ENCODE measurements at places on chromosomes 5 and 9.

GRCh38 chr9:133823189-133824105 lies 85.3 kb upstream of the SARDH start:
- DNase-seq, result peak; percentile 77

GRCh38 chr5:97162045-97162444 lies 19.6 kb upstream of the LIX1 start:
- DNase-seq, result no peak

DNA sequence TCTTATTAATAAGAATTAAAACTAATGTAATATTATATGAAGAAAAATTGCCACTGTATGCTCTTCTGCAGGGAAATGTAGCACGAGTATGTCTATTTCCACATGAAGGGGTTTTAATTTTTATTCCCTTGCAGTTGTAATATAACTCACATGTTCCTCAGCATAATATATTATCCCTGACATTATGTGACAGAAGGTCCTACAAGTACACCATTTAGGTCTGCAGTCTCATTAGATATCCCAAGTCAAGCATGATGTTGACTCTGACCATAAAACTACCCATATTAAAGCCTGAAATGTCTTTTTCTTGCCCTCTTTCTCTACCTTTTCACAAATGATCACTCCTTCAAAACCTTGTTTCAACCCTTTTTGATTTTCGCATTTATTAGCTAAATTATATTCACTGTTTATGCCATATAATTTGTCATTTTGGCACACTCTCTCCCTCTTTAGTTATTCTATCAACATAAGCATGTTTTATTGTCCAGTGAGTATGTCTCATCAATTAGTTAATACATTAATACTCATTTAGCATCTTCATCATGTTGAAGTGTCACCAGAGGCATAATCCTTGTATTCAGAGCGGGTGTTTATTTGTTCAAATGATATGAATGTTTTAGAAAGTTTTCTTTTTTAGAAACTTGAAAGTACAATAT lies 532.8 kb downstream of the MAT2B start:
- no peak for DNase-seq

GRCh38 chr9:9099646-9100045 lies 1300.1 kb upstream of the DMAC1 start:
- no peak for DNase-seq

GRCh38 chr5:12277504-12278192 lies 373.4 kb upstream of the CTNND2 start:
- no peak for DNase-seq

DNA sequence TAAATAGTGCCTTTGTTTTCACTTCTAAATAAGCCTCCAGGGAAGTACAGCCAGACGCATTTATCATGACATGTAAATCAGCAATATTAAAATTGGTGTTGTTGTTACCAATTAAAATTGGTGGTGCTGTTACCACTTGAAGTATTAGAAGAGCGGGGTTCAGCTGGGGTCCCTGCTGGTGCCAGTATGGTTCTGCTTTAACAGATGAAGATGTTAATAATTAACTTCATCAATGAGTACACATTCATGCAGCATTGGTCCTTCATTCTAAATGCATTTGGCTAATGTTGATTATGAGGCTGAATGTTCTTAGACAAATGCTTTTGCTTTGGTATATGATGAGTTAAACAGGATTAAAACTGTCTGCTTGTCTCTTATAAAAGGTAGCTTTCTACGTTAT lies 67.6 kb upstream of the TMC1 start:
- no peak for DNase-seq

GRCh38 chr9:79080536-79080935 lies 491.2 kb upstream of the TLE4 start:
- DNase-seq, result no peak

- no peak for DNase-seq
These were observed 205.6 kb downstream of the TAF11L14 start for GRCh38 chr5:17839848-17840247.

GRCh38 chr5:143560378-143560777 lies 156.9 kb upstream of the NR3C1 start:
- no peak for DNase-seq

- no peak for DNase-seq
These were observed 239.4 kb downstream of the LURAP1L start for GRCh38 chr9:13013991-13014883.

GRCh38 chr5:115673596-115673995 lies 47.8 kb upstream of the TMED7 start:
- no peak for DNase-seq

GRCh38 chr5:96919754-96920197 lies 16.1 kb upstream of the LNPEP start:
- no peak for DNase-seq

- DNase-seq, result no peak
These were observed 70.6 kb downstream of the ALDH1A1 start for GRCh38 chr9:72882117-72882775.

GRCh38 chr9:70679845-70680244 lies 265.4 kb upstream of the KLF9 start:
- no peak for DNase-seq

GRCh38 chr9:134046894-134047681 lies 20.7 kb downstream of the BRD3 start:
- no peak for DNase-seq

DNA sequence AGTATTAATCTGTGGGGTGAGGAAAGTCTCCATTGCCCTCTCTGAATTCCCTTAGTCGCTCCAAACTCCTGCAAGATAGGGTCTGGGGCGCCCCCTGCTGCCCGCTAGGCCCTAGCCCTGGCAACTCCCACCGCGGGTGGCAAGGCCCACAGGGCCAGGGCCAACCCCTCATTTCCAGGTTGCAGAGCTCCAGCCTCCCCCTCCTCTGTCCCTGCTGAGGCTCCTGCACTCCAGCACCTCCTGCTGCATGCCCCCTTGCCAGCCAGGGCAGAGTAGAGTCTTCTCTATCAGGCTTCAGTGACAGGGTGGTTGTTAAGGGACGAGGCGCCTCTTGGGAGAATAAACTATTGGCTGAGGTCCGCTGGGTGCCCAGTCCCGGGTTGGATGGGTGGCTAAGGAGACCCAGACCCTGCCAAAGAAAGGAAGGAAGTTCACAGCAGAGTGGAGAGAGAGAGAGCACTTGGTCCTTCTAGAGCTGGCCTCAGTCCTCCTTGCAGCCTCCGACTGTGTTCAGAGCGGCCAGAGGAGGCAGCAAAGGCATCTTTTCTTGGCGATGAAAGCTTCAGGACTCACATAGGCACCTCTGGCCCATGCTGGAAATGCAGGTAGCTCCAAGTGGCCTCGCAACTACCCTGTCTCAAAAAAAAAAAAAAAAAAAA lies 45.6 kb downstream of the SAR1B start:
- DNase-seq, result peak; percentile 68

GRCh38 chr9:128419061-128419925 lies 1.4 kb upstream of the CERCAM start:
- no peak for DNase-seq

DNA sequence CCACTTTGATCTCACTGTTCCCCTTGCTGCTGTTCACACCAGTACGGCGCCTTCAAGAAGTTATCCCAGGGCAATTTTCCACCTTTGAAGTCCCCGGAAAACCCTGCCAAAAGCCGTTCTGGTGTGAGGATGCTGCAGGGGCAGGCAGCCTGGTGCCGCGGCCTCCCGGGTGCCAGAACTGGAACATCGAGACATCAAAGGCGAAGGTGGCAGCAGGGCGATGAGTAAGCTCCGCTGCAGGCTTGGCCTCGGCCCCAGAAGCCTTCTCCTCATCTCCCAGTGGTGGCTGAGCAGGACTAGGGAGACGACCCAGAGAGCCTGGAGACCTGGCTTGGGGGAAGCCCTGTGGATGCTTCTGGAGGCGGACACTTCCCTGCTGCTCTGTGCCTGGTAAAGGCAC lies 115.3 kb upstream of the MSX2 start:
- no peak for DNase-seq

- no peak for DNase-seq
These were observed 5.1 kb upstream of the CDC42SE2 start for GRCh38 chr5:131258733-131259132.

DNA sequence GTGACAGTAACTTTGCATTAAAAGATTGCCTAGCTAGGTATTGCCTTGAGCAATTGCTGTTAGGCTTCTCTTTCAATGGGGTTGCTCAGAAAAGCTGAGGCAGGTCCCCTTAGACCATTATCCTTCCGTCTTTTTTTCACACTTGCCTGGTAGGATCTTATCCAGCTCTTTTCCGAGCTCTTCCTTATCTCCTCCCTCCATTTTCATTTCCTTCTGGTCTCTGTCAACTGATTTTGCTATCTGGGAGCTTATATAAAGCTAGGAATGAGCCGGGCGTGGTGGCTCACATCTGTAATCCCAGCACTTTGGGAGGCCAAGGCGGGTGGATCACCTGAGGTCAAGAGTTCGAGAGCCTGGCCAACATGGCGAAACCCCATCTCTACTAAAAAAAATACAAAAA lies 6.6 kb upstream of the HMGCR start:
- DNase-seq, result no peak

DNA sequence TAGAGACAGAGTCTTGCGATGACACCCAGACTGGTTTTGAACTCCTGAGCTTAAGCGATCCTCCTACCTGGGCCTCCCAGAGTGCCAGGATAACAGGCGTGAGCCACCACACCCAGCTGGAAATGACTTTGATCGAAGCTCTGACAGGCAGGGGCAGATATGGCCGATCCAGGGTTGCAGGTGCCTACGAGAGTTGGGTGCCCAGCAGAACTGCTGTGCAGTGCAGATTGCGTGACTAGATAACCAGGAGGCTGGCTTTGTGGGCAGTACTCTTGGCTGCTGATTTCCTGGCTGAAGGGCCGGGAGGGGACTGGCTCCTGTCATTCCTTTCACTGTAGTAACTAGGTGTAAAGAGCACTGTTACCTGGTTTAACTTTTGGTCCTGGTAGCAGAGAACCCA lies 11.8 kb downstream of the TBC1D13 start:
- no peak for DNase-seq

DNA sequence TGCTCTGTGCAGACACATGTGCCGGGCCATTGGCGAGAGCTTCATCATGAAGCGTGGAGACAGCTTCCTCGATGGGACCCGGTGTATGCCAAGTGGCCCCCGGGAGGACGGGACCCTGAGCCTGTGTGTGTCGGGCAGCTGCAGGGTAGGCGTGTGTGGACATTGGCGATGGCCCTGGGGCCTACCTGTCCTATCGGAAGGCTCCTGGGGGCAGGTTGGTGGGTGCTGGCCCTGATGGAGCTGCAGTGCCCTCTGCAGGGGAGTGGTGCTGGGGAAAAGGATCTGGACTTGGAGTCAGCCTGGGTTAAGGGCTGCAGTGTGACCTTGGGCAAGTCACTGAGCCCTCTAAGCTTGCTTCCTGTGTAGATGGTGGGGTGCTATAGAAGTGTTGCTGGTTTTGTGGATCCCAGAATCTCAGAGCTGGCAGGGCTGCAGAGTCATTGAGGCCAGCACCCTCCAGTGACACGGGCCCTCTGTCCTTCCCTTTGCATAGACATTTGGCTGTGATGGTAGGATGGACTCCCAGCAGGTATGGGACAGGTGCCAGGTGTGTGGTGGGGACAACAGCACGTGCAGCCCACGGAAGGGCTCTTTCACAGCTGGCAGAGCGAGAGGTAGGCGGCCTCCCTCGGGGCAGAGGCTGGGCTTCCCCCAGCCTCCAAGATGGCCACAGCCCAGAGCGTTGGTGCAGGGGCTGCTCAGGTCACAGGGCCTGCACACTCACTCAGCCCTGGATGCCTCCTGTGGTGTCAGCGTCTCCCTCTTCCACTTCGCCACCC lies 15.8 kb downstream of the ADAMTS13 start:
- DNase-seq, result no peak

DNA sequence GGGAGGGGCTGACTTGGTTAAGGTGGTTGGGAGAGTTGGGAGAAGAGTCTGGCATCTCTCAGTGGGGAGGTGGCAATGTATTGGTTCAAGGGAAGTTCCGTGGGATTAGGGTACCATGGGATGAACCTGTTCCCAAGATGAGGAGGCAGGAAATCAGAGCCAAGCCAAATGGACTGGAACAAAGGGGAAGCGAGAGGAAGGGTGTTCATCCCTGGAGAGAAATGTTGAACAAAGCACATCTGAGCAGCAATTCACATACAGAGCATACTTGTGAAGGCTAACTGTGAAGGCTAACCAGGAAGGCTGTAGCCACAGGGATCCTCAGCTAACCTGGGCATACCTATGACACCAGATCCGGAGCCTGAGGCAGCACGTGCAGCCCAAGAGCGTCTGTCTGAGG lies 214.0 kb downstream of the MCTP1 start:
- DNase-seq, result no peak

DNA sequence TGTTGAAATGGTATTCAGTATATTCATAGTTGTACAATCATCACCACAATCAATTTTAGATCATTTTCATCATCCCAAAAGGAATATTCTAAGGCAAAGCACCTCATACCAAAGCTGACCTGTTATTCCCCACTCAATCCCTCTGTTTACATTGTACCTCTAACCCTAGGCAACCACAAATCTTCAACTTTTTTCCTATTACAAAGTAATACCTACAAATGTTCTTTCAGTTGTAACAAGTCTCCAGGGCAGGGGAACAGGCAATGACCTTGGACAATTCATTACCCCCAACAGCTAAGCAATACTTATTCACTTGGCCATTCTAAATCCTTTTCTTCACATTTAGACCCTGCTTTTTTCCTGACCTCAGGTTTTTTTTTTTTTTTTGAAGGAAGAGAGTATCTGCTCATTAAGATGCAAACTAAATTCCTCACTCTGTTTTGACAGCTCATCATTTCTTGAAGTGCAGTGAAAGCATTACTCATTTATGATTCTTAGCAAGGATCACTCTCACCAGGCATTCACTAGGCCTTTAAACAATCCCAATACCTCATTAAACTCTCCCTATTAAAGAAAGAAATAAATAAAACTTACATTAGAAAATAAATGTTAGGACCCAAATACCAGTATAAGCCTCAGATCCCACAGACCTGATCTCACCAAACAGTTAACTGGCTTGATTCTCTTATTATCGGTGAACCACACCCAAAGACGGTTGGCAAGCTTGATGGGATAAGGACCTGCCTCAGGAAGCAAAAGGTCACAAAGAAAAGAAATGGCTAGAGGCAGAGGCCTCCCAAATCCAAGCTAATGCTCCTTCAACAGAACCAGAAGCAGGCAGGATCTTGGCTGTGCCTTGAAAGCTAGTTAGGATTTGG lies 15.3 kb downstream of the MTMR12 start:
- no peak for DNase-seq

DNA sequence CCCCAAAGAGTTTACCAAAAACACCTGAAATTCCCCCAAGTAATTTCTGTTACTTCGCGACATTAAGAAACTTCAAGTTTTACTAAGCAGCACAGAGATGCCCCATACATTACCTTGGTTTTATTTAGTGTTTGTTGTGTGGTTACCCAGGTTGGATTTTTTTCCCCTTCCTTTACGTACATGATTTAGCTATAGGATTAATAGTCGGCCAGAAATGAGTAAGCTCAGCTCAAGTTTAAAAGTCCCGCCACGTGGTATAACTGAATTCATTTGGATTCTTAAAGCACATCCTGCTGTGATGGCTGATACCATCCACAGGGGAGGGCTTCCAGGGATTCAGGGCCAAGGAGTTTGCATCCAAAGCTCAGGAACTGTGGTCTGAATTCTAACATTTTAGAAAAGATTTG lies 75.9 kb downstream of the DAP start:
- no peak for DNase-seq

All from GM06990 (cell line).